Uterus (tissue), 4 donors: ENCODE measurements at places on chromosomes 7 and 10.

GRCh38 chr7:105748701-105749100, 127.7 kb downstream of the ATXN7L1 start:
- DNase-seq = no peak

DNA sequence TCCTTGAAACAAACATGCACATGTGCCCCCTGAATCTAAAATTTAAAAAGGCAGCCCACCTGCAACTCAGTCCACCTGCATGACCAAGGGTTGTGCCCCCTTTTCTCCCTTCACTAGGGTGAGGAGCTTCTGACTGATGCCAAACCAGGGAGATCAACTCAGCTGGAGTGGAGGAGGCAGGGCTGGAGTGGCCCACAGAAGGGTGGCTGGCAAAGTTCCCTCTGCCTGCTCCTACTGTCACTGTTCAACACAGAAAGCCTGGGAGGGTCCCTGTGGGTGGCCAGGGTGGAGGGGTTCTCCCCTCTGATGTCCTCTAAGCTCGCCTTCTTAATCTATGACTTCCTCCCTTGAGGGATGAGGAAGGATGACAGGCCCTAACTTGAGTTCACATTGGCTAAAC, 55.7 kb upstream of the ANTXRL start:
- DNase-seq = peak; percentile 1

DNA sequence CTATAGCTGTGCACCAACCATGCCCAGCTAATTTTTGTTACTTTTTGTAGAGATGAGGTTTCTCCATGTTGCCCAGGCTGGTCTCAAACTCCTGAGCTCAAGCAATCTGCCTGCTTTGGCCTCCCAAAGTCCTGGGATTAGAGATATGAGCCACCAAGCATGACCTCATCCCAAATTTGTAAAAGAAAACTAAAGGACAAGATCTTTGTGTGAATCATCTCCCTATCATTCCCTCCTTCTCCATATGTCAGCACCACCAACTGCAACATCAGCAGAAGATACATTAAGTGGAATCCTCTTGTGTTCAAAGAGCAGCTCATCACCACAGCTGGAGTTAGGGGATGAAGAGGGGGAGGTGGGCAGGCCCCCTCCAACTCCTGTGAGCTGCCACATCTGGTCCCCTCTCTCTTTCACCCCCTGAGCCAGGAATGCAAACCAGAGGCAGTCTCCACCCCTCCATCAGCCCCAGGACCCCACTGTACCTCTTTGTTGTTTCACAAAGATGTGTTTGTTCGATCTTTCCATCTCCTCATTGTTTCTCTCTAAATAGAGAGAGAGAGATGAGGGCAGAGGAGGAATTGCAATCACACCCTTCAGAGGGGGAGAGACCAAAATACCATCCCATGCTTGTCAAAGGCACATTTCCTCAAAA, 47.3 kb upstream of the PIP4K2A start:
- DNase-seq = no peak

GRCh38 chr10:103874730-103875129, 19.4 kb upstream of the SH3PXD2A start:
- DNase-seq = no peak

GRCh38 chr10:94315975-94316464, 46.7 kb downstream of the NOC3L start:
- no peak for DNase-seq

DNA sequence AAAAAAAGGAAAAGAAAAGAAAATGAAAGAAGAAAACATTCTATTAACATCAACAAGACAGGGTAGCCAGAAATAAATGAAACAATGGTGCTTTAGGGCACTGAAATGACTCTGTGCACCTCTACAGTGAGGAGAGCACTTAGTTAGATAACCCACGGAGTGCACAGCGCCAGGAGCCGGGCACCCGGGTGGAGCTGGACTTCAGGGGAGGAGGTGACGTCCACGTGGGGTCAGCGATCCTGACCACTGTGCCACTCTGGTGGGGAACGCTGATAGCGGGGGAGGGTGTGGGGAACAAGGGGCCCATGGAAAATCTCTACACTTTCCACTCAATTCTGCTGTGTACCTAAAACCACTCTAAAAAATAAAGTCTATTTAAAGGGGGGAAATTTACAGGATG, 15.7 kb upstream of the CNPY1 start:
- no peak for DNase-seq

GRCh38 chr10:97483921-97484320, 14.3 kb downstream of the MMS19 start:
- no peak for DNase-seq
